ENCODE measurements at places on chromosomes 11 and 22.

DNA sequence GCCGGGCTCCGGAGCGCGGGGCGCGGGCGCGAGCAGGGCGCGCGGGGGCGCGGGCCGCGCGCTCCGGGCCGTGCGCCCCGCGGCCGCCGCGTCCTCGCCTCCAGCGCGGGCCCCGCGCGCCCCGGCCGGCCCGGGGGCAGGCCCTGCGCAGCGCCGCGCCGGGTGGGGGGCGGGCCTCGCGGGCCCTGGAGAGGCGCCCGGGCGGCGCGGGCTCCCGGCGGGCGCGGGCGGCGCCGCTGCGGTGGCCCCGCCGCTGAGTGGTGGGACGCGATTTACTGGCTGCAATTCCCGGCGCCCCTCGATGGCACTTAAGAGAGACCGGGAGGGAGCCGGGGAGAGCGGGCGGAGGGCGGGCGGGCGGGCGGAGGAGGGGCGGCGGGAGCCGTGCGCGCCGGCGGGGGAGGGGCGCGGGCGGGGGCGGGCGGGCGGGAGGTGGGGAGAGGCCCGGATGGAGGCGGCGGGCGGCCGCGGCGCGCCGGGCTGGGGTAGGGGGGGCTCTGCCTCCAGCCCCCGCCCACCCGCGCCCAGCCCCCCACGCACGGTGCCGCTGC is 73.2 kb upstream of the TCF20 start:
- H3K27ac ChIP-seq = no peak overlapping the region
- no peaks in the 10 kb centered on the region for H3K36me3 ChIP-seq
- no peaks in the 10 kb centered on the region for H3K27me3 ChIP-seq
- DNase-seq = no peak
- peaks cover 16% of the 10 kb centered on the region for H3K4me1 ChIP-seq
- H3K4me3 ChIP-seq = no peak overlapping the region

- no peaks in the 10 kb centered on the region for H3K27me3 ChIP-seq
- no peak overlapping the region for H3K27ac ChIP-seq
- H3K4me3 ChIP-seq = no peak overlapping the region
- H3K36me3 ChIP-seq = no peaks in the 10 kb centered on the region
- H3K4me1 ChIP-seq = peaks cover 10% of the 10 kb centered on the region
These were observed 5.3 kb downstream of the C2CD2L start for GRCh38 chr11:119112314-119113020.

DNA sequence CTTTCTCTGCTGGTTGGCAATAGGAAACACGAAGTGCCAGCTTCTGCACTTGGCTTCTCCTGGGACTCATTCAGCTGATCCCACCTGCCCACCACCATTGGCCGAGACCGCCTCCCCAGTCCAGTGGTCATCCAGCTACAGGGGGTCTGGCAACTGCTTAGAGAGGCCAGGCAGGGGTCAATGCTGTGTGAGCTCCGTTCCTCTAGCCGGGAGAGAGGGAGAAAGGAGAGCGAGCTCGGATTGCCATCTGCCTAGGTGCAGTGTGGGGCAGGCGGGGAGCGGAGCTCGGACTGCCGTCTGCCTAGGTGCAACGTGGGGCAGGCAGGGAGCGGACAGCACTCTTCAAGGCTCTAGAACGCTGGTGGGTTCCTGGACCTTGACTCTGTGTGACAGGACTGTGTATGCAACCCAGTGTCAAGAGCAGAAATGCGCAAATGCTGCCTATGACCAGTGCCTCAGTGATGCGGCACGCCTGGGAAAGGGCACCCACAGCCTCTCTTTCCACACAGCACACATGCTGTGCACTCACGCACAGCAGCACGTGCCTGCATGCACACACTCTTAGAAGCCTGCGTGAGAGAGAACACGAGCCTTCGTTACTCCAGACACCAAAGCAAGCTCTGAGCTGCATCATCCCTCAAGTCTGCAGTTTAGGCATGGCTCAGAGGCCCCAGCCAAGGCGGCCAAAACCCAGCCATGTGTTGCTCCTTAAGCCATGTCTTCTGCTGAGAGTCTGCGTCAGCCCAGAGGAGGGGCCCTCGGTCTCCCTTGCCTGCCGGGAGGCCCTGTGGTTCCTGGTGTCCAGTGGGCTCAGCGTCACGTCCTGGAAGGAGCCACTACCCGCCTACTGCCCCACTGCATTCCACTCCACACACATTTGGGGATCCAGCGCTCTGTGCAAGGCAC is 26.8 kb upstream of the JAM3 start:
- peaks cover 2% of the 10 kb centered on the region for H3K27me3 ChIP-seq
- H3K4me3 ChIP-seq = no peak overlapping the region
- peaks cover 8% of the 10 kb centered on the region for H3K4me1 ChIP-seq
- no peak for DNase-seq
- no peaks in the 10 kb centered on the region for H3K36me3 ChIP-seq

DNA sequence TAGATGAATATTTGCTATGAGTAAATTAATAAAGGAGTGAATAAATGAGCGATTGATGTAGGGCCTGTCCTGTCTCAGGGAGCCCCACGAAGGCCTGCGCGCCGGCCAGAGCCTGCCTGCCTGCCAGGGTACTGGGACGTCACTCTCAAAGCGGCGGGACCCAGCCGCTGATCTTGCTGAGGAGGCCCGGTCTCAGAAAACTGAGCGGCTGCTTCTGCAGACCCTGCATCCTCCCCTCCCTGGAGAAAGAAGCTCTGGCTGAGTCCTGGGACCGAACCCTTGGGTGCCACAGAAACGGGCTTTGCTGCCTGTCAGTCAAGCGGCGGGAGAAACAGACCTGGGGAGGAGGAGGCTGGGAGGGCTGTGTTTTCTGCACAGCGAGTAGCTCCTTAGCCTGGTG is 91.6 kb upstream of the B3GAT1 start:
- H3K4me3 ChIP-seq = no peak overlapping the region
- H3K27me3 ChIP-seq = peaks cover 2% of the 10 kb centered on the region
- no peaks in the 10 kb centered on the region for H3K36me3 ChIP-seq
- no peaks in the 10 kb centered on the region for H3K4me1 ChIP-seq
- H3K27ac ChIP-seq = no peak overlapping the region

GRCh38 chr11:92657226-92657625 is 312.2 kb upstream of the MTNR1B start:
- H3K36me3 ChIP-seq = no peaks in the 10 kb centered on the region
- no peak for DNase-seq
- H3K4me1 ChIP-seq = no peaks in the 10 kb centered on the region
- no peaks in the 10 kb centered on the region for H3K27me3 ChIP-seq
- no peak overlapping the region for H3K4me3 ChIP-seq

DNA sequence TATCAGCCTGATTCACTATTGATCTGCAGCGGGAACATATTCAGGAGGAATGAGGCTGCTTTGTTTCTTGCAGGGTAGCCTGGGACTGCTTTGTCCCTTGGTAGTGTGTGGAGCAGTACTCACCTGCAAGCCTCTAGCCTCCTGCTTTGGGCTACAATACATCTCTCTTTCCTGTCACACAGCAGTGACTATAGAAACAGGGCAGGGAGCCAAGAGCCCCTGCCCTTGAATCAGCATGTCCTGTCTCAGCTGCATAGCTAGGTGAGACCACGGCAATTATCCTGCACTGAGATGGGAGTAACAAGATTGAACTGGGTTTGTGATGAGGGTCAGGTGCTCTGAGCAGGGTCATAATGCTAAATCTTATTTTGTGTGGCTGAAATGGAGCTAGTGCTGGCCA is 191.9 kb downstream of the NELL1 start:
- H3K4me3 ChIP-seq = no peak overlapping the region
- H3K27me3 ChIP-seq = no peaks in the 10 kb centered on the region
- H3K36me3 ChIP-seq = no peaks in the 10 kb centered on the region
- no peak overlapping the region for H3K27ac ChIP-seq
- no peak for DNase-seq

DNA sequence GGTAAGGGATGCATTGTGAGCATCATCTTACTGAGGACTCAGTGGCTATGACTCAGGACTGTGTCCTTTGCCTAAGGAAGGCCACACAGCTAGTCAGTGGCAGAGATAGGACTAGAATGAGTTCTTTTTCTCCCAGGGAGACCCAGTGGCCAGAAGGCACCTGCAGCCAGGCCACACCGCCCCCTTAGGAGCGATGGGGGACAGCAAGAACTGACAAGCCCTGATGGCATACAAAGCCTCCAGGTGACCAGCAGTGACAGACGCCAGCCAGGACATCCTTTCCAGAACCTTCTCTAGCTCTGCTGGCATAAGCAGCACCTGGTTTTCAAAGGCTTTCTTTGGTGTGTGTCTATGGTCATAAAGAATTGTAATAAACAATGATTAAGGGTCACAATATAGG is 240.1 kb downstream of the ST3GAL4 start:
- H3K27me3 ChIP-seq = peaks cover 22% of the 10 kb centered on the region
- H3K27ac ChIP-seq = no peak overlapping the region
- no peaks in the 10 kb centered on the region for H3K36me3 ChIP-seq
- no peak for DNase-seq
- no peaks in the 10 kb centered on the region for H3K4me1 ChIP-seq

DNA sequence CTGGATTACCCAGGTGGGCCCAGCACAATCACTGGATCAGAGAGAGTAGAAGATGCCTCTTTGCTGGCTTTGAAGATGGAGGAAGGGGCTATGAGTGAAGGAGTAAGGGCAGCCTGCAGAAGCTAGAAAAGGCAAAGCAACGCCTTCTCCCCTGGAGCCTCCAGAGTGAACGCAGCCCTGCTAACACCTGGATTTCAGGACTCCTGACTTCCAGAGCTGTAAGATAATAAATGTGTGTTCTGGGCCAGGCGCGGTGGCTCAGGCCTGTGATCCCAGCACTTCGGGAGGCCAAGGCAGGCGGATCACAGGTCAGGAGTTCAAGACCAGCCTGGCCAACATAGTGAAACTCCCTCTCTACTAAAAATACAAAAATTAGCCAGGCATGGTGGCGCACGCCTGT is 102.4 kb downstream of the MORC2 start:
- no peak for DNase-seq
- H3K4me1 ChIP-seq = no peaks in the 10 kb centered on the region
- H3K27me3 ChIP-seq = no peaks in the 10 kb centered on the region
- no peak overlapping the region for H3K4me3 ChIP-seq
- no peaks in the 10 kb centered on the region for H3K36me3 ChIP-seq

DNA sequence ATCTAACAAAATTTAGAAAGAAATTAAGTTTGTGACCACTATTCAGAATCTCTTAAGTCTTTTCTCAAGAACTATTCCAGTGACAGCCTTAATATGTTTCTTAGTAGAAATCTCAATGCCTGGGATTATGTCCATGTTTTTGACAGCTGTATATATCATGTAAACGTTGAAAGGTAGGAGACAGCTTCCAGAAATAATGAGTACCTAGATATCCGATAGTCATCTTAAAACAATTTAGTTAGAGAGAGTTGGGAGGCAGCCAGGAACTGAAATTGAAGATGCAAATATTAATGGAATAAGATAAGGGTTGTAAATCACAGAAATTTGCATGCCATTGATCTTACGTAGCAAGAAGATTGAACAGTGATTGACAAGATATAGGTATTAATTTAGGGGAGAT is 955.2 kb downstream of the JRKL start:
- no peaks in the 10 kb centered on the region for H3K27me3 ChIP-seq
- no peak overlapping the region for H3K4me3 ChIP-seq
- H3K36me3 ChIP-seq = no peaks in the 10 kb centered on the region
- DNase-seq = no peak

- H3K4me1 ChIP-seq = peaks cover 8% of the 10 kb centered on the region
- no peak for DNase-seq
- H3K36me3 ChIP-seq = no peaks in the 10 kb centered on the region
- peak overlapping the region; percentile 24 for H3K27ac ChIP-seq
- H3K27me3 ChIP-seq = no peaks in the 10 kb centered on the region
These were observed 10.0 kb downstream of the SLC29A2 start for GRCh38 chr11:66361502-66361941.

GRCh38 chr11:11025087-11025486 is 167.2 kb upstream of the ZBED5 start:
- H3K27ac ChIP-seq = no peak overlapping the region
- no peaks in the 10 kb centered on the region for H3K27me3 ChIP-seq
- H3K4me3 ChIP-seq = no peak overlapping the region
- H3K36me3 ChIP-seq = no peaks in the 10 kb centered on the region

DNA sequence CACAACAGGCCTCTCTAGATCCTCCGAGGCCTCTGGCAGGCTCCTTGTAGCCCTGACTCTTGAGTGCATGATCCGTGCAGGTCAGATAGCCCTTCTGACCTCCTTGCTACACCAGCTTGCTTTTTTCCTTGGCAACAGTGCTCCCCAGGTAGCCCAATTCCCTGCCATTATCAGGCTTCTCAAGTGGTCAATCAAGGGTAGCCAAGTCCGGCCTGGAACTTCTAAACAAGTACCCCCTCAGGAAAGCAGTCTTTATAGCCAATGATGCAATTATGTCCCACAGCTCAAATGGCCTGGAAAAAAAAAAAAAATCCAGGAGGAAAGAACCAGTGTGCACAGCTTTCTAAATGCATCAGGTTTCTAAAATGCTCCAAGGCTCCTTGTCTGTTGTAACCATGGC is 59.8 kb downstream of the TENM4 start:
- H3K4me1 ChIP-seq = no peaks in the 10 kb centered on the region
- H3K4me3 ChIP-seq = no peak overlapping the region
- H3K27ac ChIP-seq = no peak overlapping the region
- peaks cover 6% of the 10 kb centered on the region for H3K27me3 ChIP-seq

DNA sequence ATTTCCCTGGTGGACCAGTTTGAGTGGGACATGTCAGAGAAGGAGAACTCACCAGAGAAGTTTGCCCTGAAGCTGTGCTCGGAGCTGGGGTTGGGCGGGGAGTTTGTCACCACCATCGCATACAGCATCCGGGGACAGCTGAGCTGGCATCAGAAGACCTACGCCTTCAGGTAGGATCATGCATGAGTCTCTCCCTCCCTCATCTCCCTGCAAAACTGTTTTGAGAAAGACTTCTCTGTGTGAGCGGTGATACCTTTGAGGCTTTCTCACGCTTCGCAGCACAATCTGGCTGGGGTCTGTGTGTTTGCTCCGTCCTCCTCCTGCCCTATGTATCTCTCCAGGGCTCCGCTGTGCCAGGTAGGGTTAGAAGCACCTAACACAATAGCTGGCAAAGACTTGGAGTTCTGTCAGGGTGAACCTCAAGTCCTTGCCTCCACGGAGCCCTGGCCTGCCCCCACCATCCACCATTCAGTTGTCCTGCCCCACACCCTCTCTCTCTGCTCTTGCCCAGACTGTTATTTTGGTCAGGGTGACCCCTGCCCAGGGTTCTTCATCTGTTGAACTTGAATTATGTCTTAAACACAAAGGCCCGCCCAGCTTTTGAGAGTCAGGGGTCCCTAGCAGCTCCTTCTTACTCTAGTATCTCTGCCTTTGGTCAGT is 13.4 kb downstream of the DERL3 start:
- no peaks in the 10 kb centered on the region for H3K27me3 ChIP-seq
- DNase-seq = no peak
- no peak overlapping the region for H3K4me3 ChIP-seq
- H3K36me3 ChIP-seq = no peaks in the 10 kb centered on the region
- no peaks in the 10 kb centered on the region for H3K4me1 ChIP-seq

DNA sequence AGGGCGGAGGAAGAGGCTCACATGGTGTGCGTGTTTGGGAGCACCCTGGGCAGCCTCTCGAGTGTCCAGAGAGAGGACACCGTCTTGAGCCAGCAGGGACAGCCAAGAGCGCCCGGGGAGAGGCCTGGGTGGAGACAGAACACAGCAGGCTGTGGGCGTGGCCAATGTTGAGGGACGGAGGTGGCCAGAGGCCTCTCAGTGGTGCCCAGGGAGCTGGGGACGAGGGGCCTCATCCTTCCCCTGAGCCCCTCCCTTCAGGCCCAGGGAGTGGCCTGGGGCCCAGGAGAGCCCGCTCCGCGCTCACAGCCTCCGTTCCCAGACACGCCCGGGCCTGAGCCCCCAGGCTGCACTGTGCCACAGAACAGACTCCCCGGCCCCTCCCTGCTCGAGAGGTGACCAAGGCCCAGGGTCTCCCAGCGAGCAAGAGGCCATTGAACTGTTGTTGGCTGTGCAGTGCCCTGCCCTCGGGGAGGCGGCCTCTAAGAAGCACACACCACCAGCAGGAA is 48.4 kb downstream of the CDKN1C start:
- H3K4me3 ChIP-seq = no peak overlapping the region
- no peak for DNase-seq
- peaks cover 5% of the 10 kb centered on the region for H3K4me1 ChIP-seq
- no peaks in the 10 kb centered on the region for H3K36me3 ChIP-seq
- no peaks in the 10 kb centered on the region for H3K27me3 ChIP-seq
- H3K27ac ChIP-seq = no peak overlapping the region

Data from Panc1 (cell line).